ENCODE measurements at places on chromosomes 16 and 17.
A peak's percentile ranks its signal among the peaks of the same experiment; 100 is the strongest.

GRCh38 chr17:62707425-62707739 is 79.9 kb downstream of the MRC2 start:
- DNase-seq = no peak

DNA sequence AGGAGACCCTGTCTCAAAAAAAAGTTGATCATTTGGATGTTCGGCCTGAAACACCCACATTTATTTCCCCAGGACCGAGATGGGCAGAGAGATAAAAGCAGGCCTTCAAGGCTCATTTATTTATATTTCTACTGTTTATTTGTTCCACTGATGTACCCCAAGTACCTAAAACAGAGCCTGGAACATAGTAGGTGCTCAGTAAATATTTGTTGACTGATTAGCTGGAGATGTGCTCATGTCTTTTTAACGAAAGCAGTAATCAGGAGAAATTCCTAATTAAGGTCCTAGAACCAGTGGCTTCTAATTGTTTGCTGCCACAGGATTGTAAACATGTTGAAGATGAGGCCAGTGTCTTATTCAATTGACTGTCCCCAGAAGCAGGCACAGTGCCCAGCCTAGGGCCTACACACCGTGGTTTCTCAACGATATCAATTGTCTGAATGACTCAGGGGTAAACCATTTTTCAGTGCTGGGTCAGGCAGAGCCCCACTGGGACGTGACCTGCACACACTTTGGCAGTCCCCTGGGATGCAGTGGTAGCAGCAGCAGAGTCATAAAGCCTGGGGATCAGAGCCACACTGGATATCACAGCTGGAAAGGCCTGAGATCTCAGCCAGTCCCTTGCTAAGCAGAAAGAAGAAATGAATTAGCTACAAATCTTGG is 34.8 kb downstream of the SOST start:
- DNase-seq = no peak

DNA sequence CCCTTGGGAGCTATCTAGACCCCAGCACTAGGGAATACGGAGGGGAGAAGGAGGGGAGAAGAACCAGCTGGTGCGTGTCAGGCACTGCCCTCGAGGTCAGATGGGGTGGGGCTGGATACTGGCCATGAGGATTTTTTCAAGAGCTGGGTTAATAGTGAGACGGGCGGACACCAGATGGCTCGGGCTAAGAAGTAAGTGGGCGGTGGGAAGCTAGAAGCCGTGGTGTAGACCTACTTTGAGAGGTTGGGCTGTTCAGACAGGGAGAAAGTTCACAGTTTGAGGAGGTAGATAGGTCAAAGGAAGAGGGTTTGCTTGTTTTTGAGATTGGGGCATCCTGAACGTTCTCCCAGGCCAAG is 303.8 kb downstream of the SEC14L1 start:
- DNase-seq = no peak

DNA sequence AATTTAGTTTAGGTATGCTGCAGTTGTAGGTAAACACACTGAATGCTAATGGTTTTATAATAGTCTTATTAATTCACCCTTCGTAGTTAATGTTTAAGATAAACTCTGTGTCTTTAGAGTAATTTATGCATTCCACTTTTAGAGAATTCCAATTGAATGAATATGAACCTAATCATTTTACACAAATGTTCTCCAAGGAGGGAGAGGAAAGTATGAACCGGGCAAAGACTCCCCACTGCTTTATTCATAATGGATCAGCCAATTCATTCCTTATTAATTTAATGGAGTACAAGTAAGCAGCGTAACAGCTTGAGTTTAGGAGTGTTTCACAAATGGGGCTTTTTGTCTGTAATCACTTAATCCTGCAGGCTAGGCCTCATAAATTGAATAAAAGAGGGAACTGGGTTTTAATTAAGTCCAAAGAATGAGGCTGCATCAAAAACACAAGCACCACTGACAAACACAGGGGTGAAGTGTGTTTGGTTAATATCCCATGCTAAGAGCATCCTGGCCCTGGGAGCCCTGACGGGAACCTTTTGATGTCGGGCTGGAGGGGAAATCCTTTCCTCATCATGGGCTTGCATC is 375.7 kb upstream of the DYNLRB2 start:
- no peak for DNase-seq

DNA sequence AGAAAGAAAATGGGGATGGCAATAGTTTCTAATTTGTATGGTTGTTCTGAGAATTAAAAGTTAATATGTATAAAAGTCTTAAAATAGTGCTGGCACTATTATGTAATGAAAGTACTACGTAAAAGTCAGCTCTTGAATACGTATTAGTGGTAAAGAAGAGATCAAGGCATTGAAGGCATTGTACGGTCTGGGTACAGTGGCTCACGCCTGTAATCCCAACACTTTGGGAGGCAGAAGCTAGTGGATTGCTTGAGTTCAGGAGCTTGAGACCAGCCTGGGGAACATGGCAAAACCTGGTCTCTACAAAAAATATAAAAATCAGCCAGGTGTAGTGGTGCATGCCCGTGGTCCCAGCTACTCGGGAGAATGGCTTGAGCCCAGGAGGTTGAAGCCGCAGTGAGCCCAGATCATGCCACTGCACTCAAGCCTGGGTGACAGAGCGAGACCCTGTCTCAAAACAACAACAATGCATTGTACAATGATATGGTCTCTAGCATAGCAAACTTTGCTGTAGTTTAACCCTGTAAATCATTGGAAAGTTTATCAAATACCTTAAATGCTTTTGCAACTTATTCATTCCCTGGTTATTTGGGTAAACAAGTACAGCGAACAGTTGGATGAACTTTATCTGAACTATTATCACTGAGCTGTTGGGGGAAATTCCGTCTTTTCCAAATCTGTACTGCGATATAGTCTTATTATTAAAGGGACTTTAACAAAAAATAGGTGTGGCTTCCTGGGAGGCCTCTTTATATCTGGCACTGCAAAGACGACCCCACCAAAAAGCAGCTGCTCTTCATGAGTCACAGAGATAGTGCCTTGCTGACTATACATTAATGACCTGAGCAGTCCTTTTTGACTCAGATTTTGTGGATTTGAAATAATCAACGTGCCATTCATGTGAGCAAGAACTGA is 73.6 kb downstream of the GPRC5B start:
- no peak for DNase-seq

- no peak for DNase-seq
These were observed 5.5 kb upstream of the SECTM1 start for GRCh38 chr17:82338858-82339633.

- DNase-seq = no peak
These were observed 11.5 kb downstream of the GPT2 start for GRCh38 chr16:46895399-46896313.

DNA sequence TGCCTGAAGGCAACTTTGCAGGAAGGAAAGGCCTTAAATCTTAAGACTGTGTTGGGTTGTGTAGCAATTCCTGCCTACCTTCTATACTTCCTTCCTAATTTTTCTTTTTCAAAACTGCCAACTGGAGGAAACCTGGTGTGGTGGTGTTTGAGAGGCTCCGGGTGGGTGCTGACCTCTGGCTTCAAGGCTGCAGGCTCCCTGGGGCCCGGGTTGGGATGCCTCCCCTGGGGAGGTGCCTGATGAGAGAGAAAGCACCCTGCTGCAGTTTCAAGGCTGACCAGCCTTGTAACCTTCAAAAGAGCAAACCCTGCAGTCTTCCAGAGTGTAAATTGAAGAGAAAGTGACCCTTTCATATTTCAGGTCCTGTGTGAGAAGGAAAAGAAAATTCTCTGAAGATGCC is 55.9 kb downstream of the MSI2 start:
- DNase-seq = no peak

DNA sequence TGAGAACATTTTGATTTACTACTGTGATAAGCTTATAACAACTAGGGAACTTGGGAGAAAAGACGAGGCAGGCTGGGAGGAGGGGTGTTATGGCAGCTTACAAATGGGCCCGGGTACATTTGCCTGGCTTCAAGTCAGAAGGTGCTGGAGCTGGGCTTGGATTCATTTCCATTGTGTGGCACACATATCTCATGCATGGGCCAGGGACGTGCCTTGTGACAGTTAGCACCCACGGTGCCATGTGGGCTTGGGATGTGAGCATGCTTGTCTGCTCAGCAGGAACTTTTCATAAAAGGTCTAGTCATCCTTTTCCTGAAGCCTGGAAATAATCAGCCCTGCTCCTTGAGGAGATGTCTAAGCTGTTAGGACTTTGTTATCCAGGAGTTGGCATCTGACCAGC is 572.2 kb downstream of the CDH13 start:
- no peak for DNase-seq

DNA sequence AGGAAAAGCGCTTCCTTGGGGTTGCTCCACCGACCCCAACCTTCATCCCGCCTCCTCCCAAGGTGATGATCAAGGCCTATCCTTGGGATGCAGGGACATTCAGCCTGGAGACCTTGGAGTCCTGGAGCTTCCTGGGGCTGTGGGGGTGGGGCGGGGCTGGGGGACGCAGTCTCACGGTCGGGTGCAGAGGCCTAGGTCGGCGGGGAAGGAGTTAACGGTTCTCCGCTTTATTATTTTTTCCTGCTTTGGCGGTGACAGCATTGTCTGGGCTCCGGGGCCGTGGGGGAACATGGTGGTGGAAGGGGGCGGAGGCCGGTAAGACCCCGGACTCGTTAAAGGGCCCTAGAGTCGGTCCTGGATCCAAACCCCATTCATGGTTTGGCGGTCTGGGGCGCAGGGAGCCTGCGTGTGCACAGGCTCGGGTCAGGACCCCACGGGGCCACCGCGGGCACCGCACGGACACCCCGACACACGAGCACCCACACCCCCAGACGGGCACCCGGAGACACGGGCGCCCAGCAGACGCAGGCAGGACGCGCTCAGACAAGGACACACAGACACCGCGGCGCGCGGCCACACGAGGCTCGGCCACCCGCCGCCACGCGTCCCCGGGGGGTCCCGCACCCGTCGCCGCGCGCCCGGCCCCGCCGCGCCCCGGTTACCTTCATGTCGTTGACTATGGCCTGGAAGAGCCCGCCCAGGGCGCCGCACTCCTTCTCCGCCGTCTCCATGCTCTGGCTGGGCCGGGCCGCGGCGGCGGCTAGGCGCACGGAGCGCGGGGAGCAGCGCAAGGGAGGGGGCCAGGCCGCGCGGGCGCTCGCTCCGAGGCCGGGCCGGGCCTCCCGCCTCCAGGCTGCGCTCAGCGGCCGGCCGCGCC is 554 bp downstream of the MTSS2 start:
- no peak for DNase-seq

- peak; percentile 97 for DNase-seq
These were observed at the start of gene SLFN5 for GRCh38 chr17:35242805-35243560. Gene SLFN5 (plus strand): TSS chr17:35243072. CDS start chr17:35258691, 15,619 bp downstream.

GRCh38 chr16:89355686-89356085 is 134.7 kb downstream of the ANKRD11 start:
- no peak for DNase-seq

DNA sequence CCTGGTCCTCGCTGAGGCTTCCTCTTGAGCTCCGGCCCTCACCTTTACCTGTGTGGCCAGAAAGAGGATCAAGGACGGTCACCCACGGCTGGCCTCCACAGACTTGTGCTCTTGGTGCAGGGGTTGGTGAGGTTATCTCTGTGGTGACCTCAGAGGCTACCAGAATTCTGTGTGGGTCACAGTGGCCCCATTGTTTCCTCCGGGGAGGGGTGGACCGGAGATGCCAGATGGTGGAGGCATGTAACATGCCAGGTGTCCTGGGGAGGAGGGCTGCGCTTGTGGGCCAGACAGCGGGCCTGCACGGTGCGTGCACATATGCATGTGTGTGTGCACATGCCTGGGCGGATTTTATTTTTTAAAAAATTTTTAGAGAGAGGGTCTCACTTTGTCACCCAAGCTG is 6.3 kb downstream of the SGCA start:
- no peak for DNase-seq

GRCh38 chr16:23282568-23282967 is 19.5 kb upstream of the SCNN1B start:
- DNase-seq = no peak

DNA sequence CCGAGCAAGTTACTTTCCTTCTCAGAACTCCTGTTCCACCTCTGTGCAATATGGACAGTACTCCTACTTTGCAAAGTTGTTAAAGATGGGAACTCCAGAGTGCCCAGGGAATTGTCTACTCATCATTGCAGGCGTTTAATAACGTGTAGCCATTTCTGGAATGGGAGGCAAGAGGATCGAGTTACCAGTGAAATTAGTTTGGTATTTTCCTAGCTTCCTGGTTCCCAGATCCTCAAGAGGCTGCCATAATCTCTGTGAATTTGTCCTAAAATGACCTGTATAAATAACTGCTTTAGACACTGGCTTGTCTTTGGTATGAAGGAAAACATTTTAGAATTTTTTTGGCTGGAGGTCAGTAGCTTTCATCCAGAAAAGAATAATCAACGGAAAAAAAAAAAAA is 27.7 kb downstream of the WWOX start:
- no peak for DNase-seq

GRCh38 chr16:21663889-21664647 is at the start of gene OTOA:
Gene OTOA (plus strand): TSS chr16:21663968. CDS start chr16:21678515, 14,547 bp downstream.
- DNase-seq = peak; percentile 46

DNA sequence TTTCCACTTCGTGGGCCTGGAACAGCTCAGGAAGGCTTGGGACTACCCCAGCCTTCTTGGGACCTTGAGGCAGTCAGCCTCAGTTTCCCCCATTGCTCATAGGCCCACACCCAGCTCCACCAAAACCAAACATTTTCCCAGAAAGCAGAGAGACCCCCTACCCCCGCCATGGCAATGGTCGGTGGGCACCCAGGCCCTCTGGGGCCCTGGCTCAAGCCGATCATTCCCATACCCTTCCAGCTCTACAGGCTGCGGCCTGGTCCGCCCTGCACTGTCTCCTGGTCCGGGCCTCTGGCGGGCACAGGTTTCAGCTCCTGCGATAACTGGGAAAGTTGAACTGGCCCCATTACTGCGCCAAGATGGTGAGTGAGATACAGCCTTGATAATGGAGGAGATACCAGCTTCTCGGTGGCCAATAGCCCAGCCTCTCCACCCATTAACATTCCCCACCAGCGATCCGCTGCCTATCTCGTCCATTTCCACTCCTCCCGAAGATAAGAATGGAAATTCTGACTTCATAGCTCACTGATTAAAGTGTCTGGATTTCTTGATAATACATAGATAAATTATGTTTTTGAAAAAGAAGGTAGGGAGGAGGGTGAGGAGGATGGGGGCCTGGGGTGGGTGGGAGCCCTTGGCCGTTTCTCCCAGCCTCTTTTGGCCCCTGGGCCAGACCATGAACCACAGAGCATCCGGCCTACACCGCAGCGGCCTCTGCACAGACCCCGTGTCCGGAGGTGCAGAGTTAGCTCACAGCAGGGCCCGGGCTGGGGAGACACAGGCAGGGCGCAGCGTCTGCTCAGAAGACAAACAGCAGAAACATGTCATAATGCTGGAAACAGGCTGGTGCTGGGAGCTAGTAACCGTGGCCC is 11.6 kb downstream of the ZFPM1 start:
- no peak for DNase-seq

- no peak for DNase-seq
These were observed 316.8 kb downstream of the CA10 start for GRCh38 chr17:51841669-51842068.

- no peak for DNase-seq
These were observed 18.3 kb upstream of the RASD1 start for GRCh38 chr17:17514361-17514992.

DNA sequence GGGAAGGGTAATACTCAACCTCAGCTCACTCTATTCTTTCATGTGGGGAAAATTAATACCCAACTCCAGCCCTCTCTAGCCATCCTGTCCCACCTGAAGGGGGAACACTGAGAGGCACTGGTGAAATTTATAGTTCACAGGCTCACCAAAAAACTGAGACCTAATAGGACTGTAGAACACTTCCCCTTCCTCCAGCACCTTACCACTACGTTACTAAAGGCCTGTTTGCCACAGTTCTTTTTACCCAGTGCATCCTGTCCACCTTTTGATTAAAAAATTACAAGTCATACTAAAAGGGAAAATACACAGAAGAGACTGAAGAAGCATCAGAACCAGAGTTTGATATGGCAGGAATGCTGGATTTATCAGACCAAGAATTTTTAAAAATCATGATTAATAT is 26.0 kb downstream of the DHRS7B start:
- no peak for DNase-seq

GRCh38 chr17:75877752-75878173 is 618 bp downstream of the TRIM47 start:
- peak; percentile 74 for DNase-seq

Measured in stimulated activated CD8-positive, alpha-beta memory T cell treated with anti-CD3 and anti-CD28 coated beads, Interleukin-4, amount 100 ng/mL, for 48 hours (primary cell).